Activated CD4-positive, CD25-positive, alpha-beta regulatory T cell treated with anti-CD3 and anti-CD28 coated beads, Interleukin-2, amount 50 U/mL, for 72 hours (primary cell): ENCODE measurements at places on chromosomes 16 and 17.

DNA sequence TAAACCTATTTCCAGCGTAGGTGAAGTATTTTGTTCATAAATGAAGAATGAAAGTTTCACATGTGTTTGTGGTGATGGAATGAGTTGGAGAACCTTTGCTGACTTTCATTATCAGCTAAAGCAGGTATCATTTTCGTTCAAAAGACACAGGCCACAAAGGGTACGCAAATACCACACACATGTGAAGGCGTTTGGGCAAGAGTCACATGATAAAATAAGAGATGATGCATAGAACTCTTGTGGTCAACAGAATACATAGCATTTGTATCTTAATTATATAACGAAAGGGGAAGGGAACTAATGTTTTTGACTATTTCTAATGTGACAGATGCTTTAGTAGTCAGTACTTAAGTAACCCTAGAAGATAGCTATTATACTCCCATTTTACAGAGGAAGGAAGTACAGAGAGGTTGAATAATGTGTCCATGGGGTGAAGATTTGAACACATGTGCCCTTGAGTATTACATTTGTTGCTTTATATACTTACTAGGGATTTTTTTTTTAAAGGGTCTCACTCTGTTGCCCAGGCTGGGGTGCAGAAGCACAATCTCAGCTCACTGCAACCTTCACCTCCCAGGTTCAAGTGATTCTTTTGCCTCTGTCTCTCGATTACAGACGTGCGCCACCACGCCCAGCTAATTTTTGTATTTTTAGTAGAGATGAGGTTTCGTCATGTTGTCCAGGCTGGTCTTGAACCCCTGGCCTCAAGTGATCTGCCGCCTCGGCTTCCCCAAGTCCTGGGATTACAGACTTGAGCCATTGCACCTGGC is 4.8 kb downstream of the RPA1 start:
- DNase-seq: no peak

- no peak for DNase-seq
Measured at GRCh38 chr17:29162909-29163341, 17.3 kb downstream of the MYO18A start.

GRCh38 chr16:12145918-12146317 is 169.4 kb downstream of the SNX29 start:
- DNase-seq: no peak

GRCh38 chr17:37024181-37024637 is 75.5 kb downstream of the AATF start:
- no peak for DNase-seq

DNA sequence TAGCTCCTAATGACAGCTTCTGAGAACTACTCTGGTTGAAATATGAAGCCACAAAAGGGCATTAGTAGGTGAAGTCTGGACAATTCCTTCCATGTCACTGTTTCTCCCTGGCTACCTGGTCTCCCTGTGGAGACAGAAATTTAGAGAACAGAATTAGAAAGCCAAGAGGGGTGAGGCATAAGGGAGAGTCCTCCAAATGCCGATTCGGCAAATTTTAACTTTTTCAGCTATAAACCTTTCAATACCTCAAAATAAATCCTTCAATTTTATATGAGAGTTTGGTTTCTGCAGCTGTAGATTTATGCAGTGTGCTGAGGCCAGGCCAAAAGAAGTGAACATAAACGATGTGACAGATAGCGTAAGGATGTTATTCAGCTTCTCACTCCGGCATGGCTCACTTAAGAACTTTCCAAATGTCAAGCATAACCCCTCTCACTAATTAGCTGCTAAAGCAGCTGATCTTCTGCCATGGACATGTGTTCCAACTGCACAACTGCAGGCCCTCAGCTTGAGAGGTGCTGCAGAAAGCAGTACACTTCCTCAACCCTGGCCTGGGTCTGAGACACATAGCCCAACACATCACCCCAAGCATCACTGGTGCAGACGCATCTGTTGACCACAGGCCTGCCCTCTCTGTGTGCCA is 247.9 kb upstream of the SOX9 start:
- no peak for DNase-seq

GRCh38 chr16:78686601-78687000 is 587.1 kb downstream of the WWOX start:
- DNase-seq: no peak

GRCh38 chr16:90081606-90081970 is 4.5 kb upstream of the PRDM7 start:
- no peak for DNase-seq

DNA sequence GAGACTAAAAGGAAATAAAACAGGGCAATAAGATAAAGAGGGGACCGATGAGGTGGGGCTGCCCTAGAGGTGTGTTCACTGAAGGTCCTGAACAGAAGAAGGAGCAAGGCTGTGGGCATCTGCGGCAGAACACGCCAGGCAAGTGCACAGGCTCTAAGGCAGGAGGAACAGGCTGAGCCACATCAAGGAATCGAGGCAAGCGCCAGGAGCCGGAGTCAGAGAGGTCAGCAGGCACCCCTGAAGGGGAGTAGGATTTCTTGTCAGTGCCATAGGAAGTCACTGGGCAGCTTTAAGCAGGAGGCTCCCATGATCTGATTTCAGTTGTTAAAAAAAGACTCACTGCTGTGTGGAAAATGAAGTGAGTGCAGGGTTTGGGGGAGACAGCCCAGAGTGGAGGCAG is 186.5 kb downstream of the KATNIP start:
- no peak for DNase-seq

DNA sequence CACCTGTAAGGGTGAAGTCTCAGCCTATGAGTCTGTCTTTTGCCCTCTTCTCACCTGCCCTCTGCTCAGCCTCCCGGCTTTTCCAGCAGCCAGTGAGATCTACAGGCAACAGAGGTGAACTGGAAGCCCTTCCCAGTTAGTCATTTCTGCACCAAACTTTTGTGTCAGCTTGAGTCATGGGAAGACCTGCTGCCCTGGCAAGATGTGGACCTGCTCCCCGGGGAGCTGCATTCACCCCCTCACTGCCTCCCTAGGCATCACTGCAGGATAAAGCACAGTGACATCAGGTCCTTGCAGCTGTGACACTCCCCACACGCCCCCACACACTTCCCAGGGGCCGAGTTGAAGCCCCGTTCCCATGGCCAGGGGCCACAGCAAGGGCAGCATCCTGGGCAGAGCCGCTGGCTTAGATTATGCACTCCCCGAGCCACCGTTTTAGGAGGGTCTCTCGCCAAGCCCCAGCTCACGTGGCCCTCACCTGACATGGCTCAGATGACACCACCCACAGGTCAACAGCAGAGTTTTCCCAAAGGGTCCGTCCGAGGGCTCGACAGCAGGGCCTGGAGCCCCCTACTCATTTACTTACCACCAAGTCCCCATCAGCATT is 6.5 kb upstream of the ABR start:
- DNase-seq: no peak

DNA sequence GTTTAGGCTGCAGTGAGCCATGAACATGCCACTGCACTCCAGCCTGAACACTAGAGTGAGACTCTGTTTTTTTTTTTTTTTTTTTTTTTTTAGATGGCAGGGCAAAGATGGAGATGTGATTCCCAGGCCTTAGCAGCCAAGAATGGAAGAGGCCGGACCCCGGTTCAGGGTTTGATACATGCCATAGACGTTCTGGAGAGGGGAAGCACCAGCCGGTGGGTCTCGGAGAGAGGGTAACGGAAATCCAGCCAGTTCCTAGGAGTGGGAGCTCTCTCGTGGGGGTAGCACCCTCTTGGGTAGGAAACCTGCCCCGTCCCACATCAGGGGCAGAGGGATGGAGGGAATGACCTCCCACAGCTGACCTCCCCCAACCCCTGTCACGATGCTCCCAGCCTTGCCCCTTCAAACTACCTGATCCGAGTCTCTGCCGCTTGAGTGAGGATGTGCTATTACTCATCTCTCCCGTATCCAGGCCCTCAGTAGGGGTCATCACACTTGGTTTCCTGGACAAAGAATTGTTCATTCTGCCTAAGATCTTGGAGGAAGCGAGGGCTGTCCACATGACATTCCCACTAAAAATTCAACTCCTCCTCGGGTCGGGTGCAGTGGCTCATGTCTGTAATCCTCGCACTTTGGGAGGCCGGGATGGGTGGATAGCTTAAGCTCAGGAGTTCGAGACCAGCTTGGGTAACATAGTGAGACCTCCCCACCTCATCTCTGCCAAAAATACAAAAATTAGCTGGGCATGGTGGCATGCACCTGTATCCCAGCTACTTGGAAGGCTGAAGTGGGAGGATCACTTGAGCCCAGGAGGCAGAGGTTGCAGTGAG is 47.3 kb downstream of the MIS12 start:
- DNase-seq: no peak

DNA sequence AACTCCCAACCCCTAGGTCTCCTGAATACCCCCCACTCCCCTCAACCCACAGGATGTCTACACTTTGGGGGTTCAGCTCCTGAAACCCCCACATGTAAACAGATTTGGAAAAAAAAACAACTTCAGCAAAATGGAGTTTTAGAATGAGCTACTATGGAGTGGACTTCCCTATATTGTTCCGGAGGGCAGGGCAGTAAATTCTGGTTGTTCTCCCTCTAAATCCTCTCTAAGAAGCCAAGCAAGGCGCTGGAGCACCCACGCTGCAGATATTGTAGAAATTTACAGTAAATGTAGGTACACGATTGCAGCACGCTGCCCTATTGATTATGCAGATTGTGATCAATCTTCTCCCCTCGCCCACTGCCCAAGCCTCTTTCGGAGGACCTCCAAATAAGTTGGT is 8.5 kb upstream of the ZFHX3 start:
- no peak for DNase-seq

- no peak for DNase-seq
Measured at GRCh38 chr16:1877089-1877488, 5.1 kb upstream of the MEIOB start.

- DNase-seq: no peak
Measured at GRCh38 chr16:68902969-68903345, 59.6 kb downstream of the TANGO6 start.

- DNase-seq: no peak
Measured at GRCh38 chr17:44502598-44503146, 534 bp downstream of the GPATCH8 start.

GRCh38 chr16:86029131-86029741 is 130.3 kb downstream of the IRF8 start:
- DNase-seq: no peak

DNA sequence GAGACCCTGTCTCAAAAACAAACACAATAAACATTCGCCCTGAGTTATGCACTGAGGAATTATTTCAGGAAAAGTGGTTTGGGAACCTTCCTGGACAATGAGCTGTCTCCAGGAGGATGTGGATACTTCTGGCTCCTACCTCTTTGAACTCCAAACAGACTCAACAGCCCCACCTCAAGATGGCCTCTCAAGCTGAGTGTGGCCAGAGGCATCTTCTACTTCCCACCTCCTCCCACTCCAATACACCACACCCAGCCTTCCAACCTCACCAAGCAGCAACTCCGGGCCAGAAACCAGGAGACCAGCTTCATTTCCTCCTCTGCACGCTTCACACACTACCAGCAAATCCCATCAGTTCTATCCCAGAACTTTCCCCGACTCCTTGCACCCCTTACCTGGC is 11.6 kb downstream of the HBQ1 start:
- DNase-seq: no peak

- DNase-seq: no peak
Measured at GRCh38 chr16:79844603-79845002, 244.1 kb upstream of the MAF start.

- DNase-seq: no peak
Measured at GRCh38 chr17:67276075-67276474, 31.1 kb upstream of the HELZ start.

DNA sequence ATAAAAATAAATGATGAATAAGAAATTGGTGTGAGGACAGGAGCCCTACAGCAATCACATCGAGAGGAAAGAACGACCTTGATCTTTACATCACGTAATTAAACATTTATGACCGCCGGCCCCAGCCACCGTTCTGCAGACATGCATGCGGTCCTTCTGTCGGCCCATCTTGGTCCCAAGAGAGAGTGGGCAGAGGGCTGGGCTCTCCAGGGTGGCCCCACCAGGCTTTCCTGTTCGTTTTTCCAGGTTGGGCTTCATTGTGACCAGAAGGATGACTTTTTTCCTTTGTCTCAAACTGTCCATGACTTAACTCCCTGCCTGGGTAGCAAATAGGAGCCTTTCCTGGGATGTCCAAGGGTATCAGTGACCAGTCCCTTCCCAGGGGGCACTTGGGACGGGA is 3.3 kb upstream of the CRISPLD2 start:
- no peak for DNase-seq
